Inflammatory macrophage treated with lipopolysaccharide for 1 hour (primary cell): ENCODE measurements at places on chromosomes 3 and 15.

- no peak for DNase-seq
Observed at GRCh38 chr3:9675736-9676290, 26.5 kb downstream of the MTMR14 start.

DNA sequence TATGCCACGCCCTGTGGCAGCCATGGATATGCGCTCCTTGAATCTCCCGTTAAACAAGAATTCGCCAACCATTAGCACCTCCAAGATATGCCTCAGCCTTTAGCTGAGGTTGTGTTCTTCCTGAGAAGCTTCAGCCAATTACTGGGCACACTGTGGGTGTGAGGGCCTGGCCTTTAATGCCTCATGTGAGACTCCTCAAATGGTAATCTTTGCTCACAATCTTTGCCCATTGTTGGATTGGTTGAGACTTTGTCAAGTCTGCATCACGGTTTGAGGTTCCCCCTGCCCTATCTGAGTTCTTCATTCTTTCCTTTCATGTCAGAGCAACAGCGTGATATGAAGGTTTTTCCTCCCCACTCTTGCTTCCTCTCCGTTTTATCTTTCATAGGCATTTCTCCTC is 108.1 kb upstream of the CCDC54 start:
- DNase-seq: no peak

- DNase-seq: no peak
Observed at GRCh38 chr3:38662544-38662943, 13.1 kb upstream of the SCN5A start.

DNA sequence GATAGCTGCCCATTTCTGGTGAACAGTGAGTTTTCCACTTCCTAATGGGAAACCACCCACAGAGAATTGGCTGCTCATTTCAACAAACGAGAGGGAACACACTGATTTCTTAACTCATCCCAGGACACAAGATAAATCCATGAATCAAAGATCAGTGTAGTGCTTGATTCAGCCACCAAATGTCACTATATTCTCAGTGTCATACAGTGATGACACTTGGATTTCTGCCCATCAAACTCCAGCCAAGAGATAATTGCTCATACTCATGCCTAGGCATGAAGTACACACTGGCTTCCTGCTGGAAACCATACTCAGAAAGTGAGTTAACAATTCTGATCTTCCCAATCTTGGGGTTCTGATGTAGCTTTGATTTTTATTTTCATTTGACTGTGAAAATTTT is 35.4 kb upstream of the GRM7 start:
- DNase-seq: no peak

DNA sequence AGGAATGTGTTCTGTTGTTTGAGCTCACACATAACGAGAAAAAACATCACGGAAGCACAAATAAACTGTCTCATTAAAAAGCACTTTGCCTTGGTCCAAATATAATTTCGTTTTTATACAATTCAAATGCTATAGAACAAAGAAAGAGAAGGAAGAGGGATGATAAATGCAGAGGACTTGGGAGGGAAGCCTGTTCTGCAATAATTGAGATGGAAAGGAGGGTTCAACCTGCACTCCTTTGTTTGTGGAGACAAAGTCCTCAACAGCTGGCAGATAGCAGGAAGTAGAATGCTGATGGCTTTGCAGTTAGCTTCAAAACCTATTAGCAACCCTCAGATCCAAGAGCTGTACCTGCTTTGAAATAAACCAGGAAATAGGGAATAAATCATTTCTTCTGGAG is 1010.8 kb downstream of the FHIT start:
- no peak for DNase-seq

GRCh38 chr3:188641076-188641475 is 487.1 kb downstream of the LPP start:
- DNase-seq: no peak

DNA sequence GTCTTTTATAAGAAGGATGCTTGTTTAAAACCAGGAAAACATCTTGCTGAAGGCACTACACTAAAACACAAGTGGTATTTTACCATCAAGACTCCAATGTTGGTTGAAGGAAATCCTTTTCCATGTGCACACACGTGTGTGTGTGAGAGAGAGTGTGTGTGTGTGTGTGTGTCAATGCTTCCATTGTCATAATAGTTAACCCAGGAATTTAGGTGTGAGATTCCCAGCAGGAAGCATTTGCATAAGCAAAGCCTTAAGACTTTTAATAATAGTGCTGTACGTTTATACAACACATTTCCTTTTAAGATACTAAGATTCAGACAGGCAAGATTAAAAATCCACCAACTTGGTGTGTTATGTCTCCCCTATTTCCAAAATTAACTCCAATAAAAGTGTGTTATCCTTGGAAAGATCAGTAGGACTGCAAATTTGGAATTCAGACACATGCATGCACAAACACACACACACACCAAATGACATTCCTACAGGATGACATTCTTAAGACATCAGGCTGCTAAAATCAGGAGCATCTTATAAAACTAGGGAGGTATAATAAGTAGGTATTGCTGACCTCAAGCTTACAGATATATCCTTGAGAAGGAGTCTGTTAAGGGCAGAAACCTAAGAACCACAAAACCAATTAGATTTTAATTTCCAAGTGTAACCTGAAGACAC is 18.3 kb downstream of the LMCD1 start:
- no peak for DNase-seq

DNA sequence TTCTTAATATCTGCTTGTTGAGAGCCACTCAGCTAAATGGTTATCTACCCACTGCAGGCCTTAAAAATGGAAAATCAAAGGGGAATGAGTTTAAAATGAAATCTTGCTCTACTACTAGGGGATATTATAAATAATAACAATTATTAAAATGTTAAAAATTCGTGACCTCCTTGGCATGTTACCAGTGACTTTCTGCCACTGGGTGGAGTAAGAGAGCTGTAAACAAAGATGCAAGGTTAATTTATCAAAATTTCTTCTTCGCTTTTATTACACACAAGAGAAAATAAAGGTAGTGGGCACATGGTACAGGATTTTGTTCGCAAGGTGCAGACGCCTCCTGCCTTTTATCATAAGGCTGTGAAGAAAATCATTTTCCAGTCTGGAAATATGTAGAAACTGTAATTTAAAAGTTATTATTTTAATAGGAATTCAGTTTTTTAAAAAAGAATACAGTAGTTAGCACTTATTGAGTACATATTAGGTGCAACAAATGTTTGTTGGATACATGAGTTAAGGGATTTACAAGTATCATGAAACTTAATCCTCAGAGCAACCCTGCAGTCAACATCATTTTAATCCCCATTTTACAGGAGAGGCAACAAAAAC is 272.6 kb downstream of the SUCLG2 start:
- DNase-seq: peak; percentile 48

- DNase-seq: no peak
Observed at GRCh38 chr15:33304924-33305323, 5.8 kb upstream of the RYR3 start.
